ENCODE measurements at places on chromosomes 16 and 17.

DNA sequence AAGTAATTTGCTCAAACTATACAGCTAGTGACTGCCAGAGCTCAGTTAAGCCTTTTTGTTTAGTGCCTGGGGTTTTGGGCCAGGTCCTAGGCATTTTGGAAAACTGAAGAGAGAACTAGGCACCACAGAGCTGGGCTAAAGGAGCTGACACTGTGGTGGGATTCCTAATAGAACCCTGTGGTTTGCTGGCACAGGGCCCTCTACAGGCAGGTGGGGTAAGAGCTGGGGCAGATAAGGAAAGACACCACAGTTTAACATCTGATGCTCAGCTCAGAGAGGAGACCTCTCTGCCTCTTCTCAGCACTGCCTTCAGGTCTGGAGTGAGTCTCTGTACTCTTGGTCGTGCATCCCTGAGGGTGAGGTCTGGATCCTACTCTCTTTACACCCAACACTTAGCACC is 121.2 kb downstream of the SNX11 start:
- DNase-seq = no peak

GRCh38 chr16:22624800-22625533 is 114.3 kb downstream of the NPIPB5 start:
- no peak for DNase-seq

- DNase-seq = no peak
Observed at GRCh38 chr17:45704251-45704650, 79.9 kb upstream of the CRHR1 start.

DNA sequence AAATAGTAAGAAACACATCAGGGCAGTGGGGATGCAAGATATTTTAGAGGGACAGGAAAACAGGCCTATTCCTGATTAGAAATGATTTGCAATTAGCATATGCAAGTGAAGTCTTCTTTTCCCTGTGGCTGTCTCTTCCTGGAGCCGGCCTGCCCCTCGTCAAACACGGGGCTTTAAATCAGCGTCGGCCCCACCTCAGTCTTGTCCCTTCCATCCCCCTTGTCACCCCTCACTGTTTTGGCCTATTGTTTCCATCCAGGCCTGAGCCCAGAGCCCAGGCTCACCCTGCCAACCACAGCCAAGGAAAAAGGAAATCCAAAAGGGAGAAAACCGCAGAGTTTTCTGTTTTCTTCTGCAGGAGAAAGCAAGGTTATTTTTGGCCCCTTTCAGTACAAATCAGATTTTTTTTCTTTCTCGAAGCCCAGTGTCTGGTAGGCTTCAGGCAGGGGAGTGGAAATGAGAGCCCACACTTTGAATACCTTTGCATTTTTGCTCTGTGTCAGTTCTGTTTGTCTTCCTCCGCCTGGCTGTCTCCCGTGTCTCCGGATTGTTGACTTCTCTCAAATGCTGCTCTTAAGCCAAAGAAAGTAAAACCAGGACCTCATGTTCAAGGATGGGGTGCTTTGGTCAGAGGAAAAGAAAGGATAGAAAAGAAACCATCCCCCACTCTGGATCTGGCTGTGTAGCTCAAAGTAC is 399.9 kb upstream of the CDH11 start:
- no peak for DNase-seq
